ENCODE measurements at places on chromosomes 12 and 14. TPM values are rescaled to one million over a fixed set of nuclear protein-coding genes. Genes with fewer than 3 reads are reported as not detected.

The PTPRO gene
- total RNA-seq, result 1.7 TPM

The RAB3IP gene
- total RNA-seq, result 15.7 TPM

The OTOGL gene
- total RNA-seq, result not detected

The RFLNA gene
- total RNA-seq, result not detected

The LALBA gene
- not detected for total RNA-seq

The AKAP5 gene
- 0.21 TPM for total RNA-seq

The IFNG-AS1 gene
- total RNA-seq, result 0.24 TPM

The TMEM116 gene
- 6.9 TPM for total RNA-seq

The GALNT8 gene
- total RNA-seq, result 0.11 TPM

The KRT5 gene
- 0.66 TPM for total RNA-seq

The TRIAP1 gene
- 28.7 TPM for total RNA-seq

The BAZ2A gene
- total RNA-seq, result 34.4 TPM

The HEBP1 gene
- 91.5 TPM for total RNA-seq

The OASL gene
- 1.6 TPM for total RNA-seq

The IQSEC3 gene
- total RNA-seq, result 0.05 TPM

The GPATCH2L gene
- 10.0 TPM for total RNA-seq

The STAT6 gene
- 61.8 TPM for total RNA-seq

The LRRK2 gene
- total RNA-seq, result 6.4 TPM

All from right lobe of liver (tissue), 6 donors.